Activated T-helper 1 cell treated with anti-CD3 and anti-CD28 coated beads, Interleukin-12 subunit alpha, Interleukin-12 subunit beta, Interleukin-2, Interleukin-4 antibody, amounts not matched to agents 30 ng/mL and 10 ng/mL and 1 ng/mL, durations not matched to agents 14 hours and 24 hours and 36 hours (primary cell): ENCODE measurements at places on chromosomes 13 and 19. TPM values are rescaled to one million over a fixed set of nuclear protein-coding genes. Genes with fewer than 3 reads are reported as not detected.

DNA sequence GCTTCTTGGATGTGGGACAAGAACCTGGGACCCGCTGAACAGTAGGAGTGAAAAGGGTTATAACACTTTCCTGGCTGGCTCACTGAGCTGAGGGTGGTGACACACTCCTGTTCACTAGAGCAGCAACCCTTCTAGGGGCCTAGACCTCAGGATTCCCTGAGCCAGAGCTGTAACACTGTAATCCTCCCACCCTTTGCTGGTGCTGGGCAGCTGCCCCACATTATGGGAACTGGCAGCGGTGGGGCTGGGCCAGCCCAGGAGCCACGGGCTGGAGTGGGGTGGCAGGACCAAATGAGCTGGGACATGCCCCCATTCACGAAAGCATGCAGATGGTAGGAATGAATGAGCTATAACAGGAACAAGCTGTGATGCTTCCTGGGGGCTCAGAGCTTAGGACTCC lies 110.6 kb downstream of the B3GLCT start:
- no peak for DNase-seq

DNA sequence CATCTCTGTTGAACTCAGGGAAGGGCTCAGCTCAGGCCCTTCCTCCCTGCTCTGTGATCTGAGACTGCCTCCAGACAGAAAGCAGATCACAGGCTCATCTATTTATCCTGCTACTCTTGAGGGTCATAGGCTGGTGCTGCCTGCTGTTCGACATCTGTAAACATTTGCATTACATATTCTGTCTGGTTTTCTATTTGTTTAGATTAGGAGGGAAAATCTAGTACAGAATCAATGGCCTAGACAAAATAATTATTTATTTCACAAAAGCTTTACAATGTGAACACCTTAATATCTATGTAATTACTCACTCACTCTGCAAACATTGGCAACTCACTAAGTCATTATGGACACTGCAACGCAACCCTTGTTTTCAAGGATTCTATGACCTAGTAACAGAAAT lies 43.0 kb downstream of the CEP89 start:
- no peak for DNase-seq

DNA sequence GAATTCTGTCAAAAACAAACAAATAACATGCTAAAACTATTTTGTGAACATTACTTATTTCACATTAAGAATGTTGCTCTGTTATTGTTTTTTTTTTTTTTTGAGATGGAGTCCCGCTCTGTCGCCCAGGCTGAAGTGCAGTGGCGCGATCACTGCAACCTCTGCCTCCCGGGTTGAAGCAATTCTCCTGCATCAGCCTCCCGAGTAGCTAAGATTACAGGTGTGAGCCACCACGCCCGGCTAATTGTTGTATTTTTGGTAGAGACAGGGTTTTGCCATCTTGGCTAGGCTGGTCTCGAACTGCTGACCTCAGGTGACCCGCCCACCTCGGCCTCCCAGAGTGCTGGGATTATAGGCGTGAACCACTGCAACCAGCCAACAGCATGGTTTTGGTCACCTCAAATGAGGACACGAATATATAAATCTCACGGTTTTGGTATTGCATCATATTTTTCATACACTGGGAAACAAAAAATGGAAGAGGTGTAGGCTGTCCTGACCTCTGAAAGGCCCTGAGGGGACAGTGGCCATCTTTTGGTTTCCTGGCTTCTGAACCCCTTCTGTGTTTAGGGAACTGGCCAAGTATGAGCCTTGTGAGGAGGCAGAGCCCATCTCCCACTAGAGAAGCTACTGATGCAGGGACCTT lies 25.5 kb downstream of the GPR42 start:
- DNase-seq = no peak

GRCh38 chr19:9903336-9903735 lies 33.0 kb downstream of the OLFM2 start:
- DNase-seq = no peak

GRCh38 chr13:34025746-34026145 lies 207.8 kb downstream of the RFC3 start:
- no peak for DNase-seq

- DNase-seq = no peak
Measured at GRCh38 chr13:67549331-67549730, 319.2 kb upstream of the PCDH9 start.

- no peak for DNase-seq
Measured at GRCh38 chr19:4550479-4551050, 8.9 kb downstream of the SEMA6B start.

DNA sequence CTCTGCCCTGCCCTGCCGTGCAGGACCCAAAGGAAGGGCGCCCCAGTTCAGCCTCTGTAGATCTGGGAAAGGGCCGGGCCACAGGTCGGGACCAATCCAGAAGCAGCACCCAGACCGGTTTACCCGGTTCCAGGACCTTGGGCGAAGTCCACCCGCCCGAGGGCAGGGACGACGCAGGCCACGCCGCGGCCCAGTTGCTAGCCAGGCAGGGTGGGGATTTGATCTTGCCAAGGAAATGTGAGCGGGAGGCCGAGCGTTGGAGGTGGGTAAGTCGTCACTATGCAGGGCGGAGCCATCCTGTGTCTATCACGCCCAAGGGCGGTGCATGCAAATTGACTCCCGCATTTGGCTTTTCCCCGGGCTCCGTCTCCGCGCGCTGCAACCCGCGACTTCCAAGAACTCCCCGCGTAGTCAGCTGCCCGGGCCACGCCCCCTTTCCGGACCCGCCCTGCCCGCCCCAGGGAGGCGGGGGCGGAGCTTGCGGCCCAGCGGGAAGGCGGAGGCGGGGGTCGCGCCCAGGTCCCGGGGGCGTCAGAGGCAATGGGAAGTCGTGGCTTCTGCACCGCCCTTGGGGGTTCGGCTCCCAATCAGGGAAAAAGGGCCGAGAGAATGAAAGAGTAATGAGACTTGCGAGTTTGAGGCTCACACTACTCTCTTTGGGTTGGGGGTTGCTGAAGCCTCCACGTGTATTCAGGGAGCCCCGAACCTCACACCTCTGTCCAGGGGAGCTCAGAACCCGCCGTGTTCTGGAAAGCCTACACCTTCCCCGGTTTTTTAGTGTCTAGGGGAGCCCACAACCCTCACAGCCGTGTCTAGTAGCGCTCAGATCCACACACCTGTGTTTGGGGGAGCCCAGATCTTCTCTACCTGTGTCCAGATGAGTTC lies 12.8 kb downstream of the IER2 start:
- peak; percentile 90 for DNase-seq

GRCh38 chr13:111659842-111660241 lies 339.4 kb downstream of the TEX29 start:
- no peak for DNase-seq

- DNase-seq = no peak
Measured at GRCh38 chr19:15304140-15304705, 28.1 kb downstream of the BRD4 start.

- DNase-seq = no peak
Measured at GRCh38 chr13:41767801-41768200, 193.1 kb downstream of the VWA8 start.

DNA sequence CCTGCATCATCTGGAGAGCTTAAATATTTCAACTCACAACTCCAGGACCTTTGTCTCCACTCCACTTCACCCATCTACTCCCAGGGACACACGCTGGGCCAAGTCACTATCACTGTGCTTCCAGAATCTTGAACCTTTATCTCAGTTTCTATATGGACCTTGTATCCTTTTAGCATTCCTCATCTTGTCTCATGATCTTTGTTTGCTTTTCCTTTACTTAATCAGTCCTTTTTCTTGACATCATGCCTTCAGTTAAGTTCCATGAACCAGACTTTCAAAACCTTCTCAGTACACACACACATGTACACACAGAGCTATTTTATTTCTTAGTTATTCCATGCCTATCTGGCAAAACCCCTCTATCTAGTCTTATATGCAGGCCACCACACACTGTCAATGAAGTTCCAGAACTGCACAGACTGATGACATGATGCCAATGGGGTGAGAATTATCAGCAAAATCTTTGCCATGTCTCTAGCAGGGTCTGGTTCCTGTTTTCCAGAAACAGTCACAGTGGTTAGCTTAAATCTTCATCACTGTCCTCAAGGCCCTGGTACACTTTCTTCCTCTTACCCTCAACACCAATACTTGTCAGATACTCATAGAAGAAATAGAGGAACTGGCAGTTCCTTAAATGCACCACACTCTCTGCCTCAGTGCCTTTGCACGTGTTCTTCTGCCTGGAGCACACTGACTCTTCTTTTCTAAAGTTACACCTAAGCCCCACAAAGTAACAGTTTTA lies 77.6 kb upstream of the STARD13 start:
- no peak for DNase-seq

DNA sequence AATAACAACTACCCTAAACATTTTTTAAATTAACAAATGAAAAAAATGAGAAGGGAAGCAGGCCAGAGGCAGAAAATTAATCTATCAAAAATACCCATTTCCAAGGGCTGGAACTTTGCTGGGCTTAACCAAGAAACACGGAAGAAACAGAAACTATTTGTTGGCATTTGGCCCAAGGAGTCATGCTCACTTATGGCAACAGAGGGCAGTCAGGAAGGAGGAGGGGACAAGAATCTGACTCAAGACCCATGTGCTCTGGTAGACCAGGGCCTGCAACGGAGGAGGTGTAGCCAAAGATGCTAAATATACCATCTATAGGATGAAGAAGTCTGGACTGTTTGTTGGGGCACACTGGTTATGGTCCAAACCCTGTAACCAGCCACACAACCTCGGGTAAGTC lies 496.7 kb downstream of the COG6 start:
- no peak for DNase-seq

DNA sequence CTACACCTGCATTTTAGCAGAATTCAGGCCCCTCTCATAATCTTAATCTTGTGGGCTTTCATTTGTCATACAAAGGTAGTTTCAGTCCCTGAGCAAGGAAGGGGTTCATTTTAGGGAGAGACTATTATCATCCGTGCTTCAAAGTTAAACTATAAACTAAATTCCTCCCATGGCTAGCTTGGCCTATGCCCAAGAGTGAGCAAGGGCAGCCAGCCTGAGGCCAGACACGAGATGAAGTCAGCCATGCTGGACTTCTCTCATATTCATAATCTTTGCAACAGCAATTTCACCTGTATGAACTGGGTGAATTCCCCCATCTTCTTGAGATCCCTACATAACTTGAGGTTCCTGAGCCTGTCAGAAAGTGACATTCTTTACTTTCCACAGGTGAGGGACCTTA lies 13.0 kb downstream of the ERICH4 start:
- DNase-seq = no peak

DNA sequence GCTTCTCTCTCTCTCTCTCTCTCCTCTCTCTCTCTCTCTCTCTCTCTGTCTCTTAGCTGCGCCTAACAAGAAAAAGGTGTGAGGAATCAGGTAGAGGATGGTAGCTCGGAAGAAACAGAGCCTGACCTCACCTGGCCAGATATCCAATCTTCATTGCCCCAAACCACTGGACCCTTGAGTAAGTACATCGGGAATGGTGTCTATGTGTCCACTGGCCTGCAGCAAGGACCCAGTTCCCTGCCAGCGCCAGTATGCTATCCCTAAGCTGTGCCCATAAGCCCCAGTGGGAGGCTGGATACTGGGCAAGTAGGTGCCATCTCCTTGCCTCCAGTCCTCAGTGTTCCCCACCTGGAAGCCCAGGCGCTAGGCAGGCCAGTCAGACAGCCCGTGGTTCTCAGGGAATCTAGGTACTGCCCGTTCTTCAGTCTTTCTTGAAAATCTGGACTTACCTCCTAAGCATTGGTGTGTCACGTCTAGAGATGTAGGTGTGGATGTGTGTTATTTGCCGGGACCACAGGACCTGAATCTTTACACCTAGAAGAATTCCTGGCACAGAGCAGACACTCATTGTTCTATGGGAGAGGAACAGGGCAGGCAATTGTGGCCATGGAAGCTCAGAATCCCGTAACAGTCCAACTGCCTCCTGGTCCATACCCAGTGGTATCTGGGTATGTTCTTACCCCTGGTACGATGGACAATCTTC lies 7.3 kb downstream of the URAD start:
- no peak for DNase-seq

DNA sequence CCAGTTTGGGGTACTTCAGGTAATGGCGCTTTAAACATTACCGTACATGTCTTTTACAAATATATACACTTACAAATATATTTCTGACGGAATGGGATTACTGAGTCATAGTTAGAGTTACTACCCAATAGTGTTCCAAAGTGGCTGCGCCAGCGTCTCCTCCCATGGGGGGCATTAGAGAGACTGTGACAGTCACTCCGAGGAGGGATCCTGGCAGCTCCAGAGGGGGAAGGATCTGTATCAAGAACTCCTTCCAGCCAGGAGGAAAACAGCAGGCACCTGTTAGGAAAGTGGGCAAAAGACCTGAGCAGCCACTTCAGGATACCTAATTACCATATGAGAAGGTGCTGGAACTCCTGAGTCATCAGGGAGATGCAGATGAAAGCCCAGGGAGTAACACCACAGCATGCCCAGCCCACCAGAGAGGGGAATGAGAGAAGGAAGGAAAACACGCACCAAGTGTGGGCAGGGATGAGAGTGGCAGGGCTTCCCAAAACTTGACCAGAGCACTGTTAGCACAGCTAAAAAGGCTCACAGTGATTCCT lies 52.9 kb downstream of the SLC7A9 start:
- no peak for DNase-seq

DNA sequence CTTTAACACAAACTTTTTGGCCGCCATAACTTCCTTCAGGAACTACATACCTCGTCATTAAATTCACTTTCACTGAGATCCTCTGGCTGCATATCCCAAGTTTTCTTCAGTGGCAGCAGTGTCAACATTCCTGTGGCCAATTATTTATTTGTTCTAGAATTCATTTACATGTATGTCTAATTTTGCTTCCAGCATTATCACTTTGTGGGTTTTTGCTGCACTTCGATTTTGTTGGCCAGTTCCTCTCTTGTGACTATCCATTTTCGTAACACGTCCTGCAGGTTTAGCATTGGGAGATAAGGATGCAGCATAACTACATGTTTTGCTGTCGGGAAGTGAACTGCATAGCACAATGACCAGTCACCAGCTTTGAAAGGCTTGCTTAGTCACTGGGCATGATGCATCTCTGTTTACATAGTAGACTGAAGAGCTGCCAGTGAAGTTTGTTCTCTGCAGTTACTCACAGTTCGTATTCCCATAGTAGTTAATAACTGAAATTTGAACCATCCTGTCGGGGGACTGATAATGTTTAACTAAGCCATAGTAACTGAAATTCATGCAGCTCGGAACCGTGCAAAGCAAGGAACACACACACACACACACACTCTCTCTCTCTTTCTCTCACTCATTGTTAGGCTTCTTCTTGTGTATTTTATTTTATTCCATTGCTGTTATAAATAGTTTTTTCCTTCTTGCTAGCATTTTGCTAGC lies 28.3 kb downstream of the ZNF507 start:
- DNase-seq = no peak

Gene RFPL4AL1
- total RNA-seq = not detected in 2 replicates

Gene SHISA7
- not detected in 2 replicates for total RNA-seq

Gene CATSPERD
- not detected in 2 replicates for total RNA-seq

Gene ZNF625
- total RNA-seq = 2.5 and 2.9 TPM in 2 replicates

Gene LRRC63
- 0.13 and 0.17 TPM in 2 replicates for total RNA-seq

Gene METTL21C
- total RNA-seq = not detected in 2 replicates

Gene LENG9
- total RNA-seq = 8.4 and 11.5 TPM in 2 replicates

Gene THSD1
- 0.07 and 0.21 TPM in 2 replicates for total RNA-seq

Gene COL4A2
- 0.10 TPM in 1 of 2 replicates, not detected in the other for total RNA-seq

Gene CPAMD8
- 0.18 TPM in 1 of 2 replicates, not detected in the other for total RNA-seq

Gene ZNF599
- total RNA-seq = 2.3 and 2.6 TPM in 2 replicates
